Activated T-helper 2 cell treated with anti-CD3 and anti-CD28 coated beads, Interferon-gamma antibody, Interleukin-2, Interleukin-4, amounts not matched to agents 10 μg/mL and 5 μg/mL and 100 μg/mL, durations not matched to agents 14 hours and 24 hours and 36 hours (primary cell): ENCODE measurements at places on chromosomes 4 and X.

- H3K27ac ChIP-seq: no peak overlapping the region
- H3K4me3 ChIP-seq: no peak overlapping the region
- H3K27me3 ChIP-seq: no peaks in the 10 kb centered on the region
- H3K36me3 ChIP-seq: no peaks in the 10 kb centered on the region
- DNase-seq: no peak
Observed at GRCh38 chr4:188363196-188363595, 224.0 kb downstream of the TRIML1 start.

- DNase-seq: no peak
- no peak overlapping the region for H3K4me3 ChIP-seq
- no peaks in the 10 kb centered on the region for H3K36me3 ChIP-seq
- H3K27ac ChIP-seq: no peak overlapping the region
- peaks cover 6% of the 10 kb centered on the region for H3K4me1 ChIP-seq
Observed at GRCh38 chrX:77009691-77010090, 437.5 kb upstream of the FGF16 start.

DNA sequence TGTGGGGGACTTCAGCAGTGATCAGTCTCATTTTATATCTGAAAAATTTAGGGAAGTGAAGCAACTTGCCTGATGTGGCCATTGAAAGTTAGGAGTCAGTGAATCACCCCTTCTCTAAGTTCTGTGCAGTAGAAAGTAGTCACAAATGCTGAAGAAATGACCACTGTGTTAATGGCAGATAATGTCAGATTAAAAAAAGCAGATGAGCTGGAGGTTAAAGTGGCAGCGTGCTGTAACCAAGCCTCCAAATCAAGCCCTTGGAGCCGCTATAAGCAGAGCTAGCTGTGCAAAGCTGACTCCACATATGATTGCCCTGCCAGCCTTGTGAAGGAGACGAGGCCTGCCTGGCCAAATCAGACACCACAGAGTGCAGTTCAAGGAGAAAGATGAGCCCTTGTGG lies 39.2 kb upstream of the PDE5A start:
- no peaks in the 10 kb centered on the region for H3K36me3 ChIP-seq
- no peak overlapping the region for H3K27ac ChIP-seq
- H3K4me1 ChIP-seq: no peaks in the 10 kb centered on the region

DNA sequence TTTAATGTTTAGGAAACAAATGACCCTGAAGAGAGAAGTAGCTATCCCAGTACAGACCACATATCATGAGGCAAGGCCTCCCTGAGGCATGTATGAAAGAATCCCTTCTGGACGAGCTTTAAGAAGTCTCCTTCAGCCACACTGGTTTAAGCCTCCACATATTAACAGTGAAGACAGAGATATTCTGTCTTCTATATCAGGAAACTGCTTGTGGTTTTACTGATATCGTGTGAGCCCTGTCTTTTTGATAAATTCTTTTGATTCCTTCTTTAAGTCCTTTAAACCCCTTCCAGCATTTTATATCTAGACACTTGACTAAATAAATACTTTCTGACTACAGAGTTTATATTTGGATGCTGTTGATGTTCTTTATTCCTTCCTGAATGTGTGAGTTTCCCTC lies 45.9 kb upstream of the GPC4 start:
- no peak overlapping the region for H3K27ac ChIP-seq
- no peaks in the 10 kb centered on the region for H3K4me1 ChIP-seq
- H3K36me3 ChIP-seq: no peaks in the 10 kb centered on the region
